ENCODE measurements at places on chromosomes 12 and 14.

GRCh38 chr14:91749868-91750267 lies 18.0 kb upstream of the CATSPERB start:
- no peak for DNase-seq

GRCh38 chr12:94144781-94145180 lies 3.6 kb upstream of the PLXNC1 start:
- no peak for DNase-seq

DNA sequence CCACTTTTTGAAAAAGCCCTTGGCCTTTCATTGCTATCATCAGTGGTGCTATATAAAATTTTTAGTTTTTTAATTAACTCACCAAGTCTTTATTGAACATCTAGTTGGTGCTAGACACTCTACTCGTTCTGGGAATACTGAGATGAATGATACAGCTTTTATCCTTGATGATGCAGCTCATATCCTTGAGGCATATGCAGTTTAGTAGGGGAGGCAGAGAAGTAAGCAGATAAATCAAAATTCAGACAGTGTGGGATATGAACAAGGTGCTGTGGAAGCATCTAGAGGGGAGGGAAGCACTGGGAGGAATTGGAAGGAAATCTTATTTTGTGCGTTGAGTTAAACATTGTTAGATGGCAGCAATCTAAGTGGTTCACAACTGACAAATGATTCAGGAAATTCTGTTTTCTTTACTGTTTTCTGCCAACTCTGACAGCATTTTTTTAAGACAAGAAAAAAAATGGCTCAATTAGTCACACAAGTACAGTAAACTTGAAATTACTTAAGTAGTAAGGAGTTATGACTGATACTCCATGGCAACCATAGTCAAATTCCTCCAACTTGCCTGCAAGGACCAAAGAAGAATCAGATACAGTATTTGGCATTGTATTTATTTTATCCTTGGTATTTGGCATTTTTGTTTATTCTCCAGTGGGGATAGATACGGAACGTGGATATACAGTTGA lies 119.2 kb downstream of the TMTC2 start:
- no peak for DNase-seq

DNA sequence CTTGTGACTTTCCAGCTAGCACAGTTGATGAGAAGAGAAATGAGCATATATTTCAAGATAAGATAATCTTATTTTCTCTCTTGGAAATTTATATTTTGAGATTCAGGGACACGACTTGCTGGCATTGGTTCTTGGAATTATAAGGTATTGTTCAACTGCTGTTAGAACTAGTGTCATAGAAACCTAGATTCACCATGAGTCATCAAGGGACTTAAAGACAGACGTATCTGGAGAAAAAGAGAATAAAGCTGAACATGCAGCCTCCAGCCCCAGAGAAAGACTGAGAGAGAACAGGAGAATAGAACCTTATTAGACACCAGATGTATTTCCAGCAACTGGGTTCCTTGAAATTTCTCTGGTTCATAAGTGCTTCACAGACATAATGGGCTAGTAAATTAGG lies 194.4 kb upstream of the PPFIA2 start:
- no peak for DNase-seq

DNA sequence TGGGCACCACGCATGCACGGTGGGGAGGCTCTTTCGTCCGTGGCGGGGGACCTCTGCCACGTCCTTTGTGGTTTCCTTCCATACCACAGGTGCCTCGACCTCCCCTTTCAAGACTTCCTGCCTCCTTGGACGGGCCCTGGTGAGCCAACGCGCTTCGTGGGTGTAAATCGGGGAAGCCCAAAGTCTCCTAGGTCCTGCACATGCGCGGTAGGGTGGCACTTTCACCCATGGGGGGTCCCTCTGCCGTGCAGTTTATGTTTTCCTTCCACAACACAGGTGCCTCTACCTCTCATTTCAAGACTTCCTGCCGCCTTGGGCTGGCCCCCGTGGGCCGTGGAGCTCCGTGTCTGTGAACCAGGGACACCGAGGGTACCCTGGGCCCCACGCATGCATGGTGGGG lies 349.7 kb downstream of the ALG10 start:
- DNase-seq = no peak

- no peak for DNase-seq
Measured at GRCh38 chr12:102616692-102617091, 136.3 kb upstream of the IGF1 start.

DNA sequence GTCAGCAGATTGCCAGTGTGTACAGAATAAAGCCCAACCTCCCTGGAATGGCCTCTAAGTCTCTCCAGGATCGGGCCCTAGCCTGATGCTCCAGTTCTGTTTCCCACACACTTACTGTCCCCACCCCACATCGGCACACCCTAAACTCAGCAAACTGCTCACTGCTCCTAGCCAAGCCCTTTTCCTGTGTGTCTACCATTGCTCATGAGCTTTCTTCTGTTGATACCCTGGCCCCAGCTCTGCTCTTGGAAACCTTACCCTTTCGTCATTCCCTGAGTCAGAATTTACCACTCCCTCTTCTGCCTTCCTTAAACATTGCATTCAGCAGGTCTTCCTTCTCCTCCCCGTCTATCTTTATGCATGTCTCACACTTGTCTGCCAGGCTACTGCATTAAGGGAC lies 158.9 kb downstream of the TMX1 start:
- no peak for DNase-seq

DNA sequence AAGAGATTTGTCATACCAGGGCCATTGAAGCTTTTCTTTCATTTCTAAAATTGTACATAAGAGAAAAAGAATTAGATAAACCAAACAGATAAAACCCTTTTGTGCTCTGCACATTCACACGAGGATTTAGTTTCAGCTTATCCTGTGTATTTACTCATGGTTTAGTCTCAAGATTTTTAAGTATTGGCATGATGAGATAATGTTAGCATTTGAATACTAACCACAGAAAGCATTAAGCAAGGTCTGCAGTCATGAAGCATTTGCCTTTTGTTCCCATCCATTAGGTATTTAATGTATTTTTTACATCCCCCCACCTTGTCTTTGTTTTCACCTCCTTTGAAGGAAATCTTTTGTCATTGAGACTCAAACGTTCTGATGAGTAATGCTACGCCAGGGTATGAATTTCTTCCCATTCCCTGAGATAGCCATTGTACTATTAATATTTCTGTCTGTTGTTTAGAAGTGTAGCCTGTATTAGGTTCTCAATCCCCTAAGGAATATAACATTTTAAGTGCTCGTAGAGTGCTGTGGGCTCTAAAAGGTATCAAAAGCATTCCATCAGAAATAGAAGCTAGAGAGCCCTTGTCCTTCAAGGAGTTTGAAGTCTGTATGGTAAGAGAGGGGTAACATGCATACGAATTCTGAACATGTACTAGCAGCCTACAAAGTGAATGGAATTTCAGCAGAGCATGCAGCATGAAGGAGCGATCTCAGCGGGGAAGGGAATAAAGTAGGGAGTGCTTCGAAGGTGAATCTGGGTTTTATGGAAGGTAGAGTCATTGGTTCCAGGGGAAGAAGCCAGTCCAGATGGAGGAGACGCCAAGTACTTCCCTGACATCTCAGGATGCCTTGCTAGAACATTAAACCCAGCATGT lies 22.3 kb downstream of the CRADD start:
- no peak for DNase-seq

DNA sequence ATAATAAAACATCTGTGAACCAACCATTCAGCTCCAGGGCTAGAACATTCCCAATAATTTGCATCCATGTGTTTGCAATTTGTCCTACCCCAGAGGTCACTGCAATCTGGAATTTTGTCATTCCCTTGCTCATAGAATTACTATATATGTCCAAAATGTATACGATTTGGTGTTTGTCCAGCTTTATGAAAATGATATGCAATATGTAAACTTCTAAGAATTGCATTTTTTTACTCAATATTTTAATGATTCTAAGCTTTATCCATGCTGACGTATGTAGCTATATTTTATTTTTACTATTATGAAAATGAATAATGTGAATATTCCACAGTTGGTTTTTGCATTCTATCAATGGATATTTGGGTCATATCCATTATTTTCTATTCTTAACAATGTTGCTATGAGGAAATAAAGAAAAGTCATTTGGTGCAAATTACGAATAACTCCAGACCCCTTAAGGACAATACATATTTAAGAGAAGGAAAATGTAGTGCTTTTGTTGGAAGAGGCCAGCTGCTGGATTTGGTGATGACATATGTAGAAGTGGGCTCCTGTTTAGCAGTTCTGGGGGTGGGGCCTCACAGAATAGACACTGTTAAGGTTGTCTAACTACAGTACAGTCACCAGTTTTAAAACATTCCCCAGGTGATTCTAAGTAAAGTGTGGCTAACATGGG lies 139.4 kb downstream of the SLC38A4 start:
- no peak for DNase-seq

GRCh38 chr12:116130431-116130830 lies 147.1 kb downstream of the MED13L start:
- DNase-seq = no peak

DNA sequence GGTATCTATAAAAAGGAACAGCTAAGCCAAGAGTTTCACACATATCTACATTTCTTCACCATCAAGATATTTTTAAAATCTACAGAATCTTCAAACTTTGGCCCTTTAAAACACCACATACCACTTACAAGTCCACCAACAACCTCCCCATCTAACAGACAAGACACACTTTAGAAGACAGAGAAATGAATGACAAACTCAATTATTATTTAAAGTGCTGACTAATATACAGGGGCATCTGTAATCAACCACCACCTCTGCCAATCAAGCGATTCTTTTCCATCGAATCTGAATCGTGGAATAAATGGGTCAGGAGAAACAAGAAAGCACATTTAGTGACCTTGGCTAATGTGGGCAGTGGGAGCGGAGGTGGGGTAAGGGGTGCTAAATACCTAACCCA lies 7.7 kb downstream of the SETD3 start:
- DNase-seq = no peak

DNA sequence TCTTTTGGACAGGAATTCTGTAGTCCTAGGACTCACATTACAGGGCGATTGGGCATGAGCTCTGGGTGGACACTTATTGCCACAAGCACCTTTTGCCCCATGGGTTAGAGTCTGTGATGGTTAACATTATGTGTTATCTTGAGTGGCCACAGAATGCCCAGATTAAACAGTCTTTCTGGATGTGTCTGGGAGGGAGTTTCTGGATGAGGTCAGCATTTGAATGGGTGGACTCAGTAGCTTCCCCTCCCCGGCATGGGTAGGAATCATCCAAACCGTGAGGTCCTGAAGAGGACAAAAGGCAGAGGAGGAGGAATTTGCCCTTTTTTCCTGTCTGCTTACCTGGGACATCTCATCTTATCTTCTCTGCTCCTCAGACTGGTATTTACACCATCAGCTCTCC lies 85.6 kb downstream of the BMP4 start:
- no peak for DNase-seq

DNA sequence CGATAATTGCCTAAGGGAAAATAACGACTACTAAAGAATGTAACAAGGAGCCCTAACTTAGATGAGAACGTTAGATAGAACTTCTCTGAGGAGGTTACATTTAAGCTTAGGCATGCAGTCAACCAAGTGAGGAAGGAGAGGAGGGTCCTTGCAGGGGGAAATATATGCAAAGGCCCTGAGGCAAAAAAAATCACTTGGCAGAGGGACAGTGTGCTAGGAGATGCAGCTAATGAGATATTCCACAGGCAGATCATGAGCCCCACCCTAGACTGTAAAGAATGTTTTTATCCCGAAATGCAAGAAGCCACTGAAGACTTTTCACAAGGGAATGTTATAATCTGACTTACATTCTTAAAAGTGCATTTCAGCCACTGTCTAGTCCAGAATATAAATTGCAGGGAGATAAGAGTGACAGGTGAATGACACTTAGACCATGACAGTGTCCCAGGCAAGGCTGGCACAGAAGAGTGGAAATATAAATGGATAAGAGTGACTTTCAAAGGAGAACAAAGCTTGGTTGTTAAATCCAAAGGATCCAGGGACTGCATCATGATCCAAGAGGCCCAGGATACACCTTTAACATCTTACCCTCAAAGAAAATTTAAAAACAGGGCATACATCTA lies 61.0 kb downstream of the PPM1H start:
- DNase-seq = no peak

DNA sequence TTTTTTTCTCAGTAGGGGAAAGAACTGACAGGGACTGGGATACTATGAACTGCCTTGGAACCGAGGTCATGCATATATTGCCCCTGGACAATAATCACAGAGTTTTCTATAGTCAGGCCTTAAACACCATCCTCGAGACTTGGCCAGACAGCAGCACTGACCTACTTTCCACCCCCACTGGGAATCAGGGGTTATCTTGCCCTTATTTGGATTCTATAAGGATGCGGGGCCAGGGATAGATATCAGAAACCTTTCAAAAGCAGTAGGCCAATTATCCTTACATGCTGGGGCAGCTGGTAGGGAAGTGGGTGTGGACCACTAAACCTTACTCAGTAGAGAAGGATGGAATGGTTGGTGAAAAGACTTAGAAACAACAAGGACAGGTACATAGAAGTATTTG lies 2.0 kb downstream of the ZNF219 start:
- no peak for DNase-seq

DNA sequence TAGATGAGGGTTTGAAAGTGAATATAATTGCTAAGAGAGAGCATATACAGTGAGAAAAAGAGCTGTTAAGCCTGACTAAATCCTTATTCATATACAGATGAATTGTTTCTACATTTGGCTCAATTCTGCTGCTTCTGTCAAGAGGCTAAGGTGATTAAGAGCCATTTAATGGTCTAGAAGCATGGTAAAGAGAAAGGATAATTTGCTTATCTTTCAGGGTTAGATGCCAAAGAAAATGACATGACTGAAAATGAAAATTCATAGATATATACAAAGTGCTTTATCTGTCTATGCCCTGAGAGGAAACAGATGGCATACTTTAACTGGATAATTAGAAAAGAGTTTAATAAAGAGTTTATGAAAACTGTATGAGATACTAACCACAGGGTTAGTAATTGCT lies 834.9 kb downstream of the SLC6A15 start:
- no peak for DNase-seq

DNA sequence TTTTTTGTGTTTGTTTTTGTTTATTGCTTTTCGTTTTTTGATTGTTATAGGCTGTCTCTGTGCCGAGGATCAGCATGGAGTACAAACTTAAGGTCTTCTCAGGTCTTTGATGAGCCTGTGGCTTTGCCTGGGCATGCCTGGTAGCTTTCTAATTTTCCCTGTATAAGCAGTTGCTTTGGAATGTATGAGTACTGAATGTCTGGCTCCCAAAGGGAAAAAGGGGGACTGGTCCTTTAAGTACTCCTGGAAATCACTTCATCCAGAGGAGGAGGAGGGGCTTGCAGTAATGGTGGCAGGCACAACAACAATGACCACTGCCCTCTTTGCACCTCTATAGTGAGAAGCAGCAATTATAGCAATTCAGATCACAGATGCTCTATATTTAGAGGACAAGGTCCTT lies 67.6 kb upstream of the TTC7B start:
- DNase-seq = no peak
